HS-27A (cell line): ENCODE measurements at places on chromosomes 7 and 10.

DNA sequence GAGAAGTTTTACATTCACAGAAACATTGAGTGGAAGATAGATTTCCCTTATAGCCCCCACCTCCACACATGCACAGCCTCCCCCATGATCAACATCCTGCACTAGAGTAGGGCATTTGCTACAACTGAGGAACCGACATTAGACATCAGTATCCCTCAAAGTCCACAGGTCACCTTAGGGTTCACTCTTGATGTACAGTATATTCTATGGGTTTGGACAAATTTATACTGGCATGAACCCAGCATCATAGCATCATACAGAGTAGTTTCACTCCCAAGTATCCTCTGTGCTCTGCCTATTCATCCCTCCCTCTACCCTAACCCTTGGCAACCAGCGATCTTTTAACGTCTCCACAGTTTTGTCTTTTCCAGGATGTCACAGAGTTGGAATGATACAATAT, 64.4 kb downstream of the VSTM4 start:
- DNase-seq: no peak

DNA sequence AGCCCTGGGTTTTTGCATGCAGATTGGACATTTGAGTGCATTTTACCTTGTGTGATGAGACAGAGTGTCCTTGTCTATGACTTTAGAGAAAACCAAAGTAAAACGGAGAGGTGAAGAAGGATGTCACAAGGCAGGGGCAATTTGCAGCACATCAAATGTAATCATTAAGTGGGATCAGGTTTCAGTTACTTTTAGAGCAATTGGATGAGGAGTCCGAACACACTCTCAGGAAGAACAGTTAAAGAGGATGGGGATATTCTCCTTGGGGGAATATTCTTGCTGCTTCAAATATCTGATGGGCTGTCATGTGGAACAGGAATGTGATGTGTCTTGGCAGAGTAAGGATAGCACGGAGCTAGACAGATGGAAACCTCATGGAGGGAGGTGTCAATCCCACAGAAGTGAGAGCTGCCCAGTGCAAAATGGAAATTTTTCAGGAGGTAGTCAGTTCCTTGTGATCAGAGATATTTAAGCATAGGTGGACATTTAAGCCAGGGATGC, 757 bp downstream of the RAB19 start:
- DNase-seq: no peak

DNA sequence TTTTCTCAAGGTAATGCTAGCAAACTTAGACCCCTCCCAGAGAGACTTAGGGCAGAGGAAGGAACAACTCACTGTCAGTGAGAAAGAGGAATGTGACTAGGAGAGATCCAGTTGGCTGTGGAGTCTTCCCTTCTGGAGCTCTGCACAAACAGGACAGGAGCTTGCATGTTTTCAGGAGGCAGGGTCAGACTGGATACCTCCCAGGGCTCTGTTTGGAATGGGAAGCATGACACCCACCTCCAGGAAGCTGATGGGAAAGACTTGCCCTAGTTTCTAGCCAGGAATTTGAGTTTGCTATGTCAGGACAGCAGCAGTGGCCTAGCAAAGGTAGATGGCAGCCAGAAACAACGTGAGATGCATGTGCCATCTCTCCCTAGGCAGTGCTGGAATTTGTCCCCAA, 40.6 kb downstream of the GHRHR start:
- no peak for DNase-seq

GRCh38 chr10:118239236-118239630, 102.9 kb downstream of the FAM204A start:
- DNase-seq: no peak

DNA sequence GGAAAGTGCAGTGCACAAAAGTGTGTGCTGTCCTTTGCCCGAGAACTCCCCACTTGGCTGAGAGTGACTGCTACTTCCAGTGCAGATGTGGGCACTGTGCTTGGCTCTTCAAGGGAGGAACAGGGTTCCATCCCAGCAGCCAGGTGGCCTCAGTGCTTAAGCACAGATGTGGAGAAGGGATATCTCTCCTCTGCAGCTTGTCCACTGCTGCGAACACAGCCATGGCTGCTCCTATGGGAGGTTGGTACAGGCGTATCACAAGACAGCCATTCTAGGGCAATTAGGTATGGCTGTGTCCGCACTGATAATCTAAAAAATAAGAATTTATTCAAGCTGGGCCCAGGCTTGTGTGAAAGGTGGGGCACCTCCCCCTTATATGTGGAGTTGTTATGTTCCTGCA, 66.6 kb downstream of the GLCCI1 start:
- DNase-seq: no peak

DNA sequence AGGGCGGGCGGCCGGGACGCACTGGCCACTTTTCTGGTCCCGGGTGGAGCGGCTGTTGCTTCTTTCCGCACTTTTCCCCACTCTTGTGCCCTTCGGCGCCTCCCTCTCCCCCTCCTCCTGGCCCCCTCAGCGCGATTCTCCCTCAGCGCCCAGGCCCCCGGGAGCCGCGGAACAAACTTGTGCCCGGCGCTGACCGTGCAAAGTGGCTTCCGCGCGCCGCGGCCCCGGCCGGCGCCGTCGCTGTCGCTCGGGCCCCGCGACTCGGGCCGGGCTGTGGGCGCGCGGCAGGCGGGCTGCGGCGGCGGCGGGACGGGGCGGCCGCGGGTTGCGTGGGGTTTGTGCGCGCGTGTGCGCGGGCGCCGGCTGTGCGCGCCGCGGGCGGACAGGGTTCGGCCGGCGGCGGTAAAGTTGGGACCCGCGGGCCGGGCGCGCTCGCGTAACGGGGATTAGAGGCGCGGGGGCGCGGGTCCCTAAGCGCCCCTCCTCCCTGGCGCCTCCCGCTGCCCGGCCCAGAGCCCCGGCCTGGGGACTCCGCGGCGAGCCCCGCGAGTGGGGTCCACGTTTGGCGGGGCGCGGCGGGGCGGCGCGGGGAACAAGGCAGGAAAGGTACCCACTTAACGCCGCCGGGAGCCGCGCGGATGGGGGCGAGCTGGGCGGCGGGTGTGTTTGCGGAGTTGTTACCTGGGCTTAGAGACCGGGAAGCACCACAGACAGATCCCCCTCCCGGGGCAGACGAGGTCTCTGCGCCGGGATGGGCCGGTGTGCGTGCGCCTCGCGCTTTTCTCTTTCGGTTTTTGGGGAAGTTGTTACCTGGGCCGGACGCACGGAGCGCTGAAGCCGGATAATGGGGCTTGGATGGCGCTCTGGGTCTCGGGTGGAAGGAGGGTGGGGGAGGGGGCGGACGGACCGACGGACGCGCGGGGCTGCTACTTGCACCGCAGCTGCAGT, 860 bp downstream of the ZEB1 start:
- DNase-seq: no peak

GRCh38 chr10:125700355-125700911, 17.5 kb upstream of the TEX36 start:
- DNase-seq: no peak

DNA sequence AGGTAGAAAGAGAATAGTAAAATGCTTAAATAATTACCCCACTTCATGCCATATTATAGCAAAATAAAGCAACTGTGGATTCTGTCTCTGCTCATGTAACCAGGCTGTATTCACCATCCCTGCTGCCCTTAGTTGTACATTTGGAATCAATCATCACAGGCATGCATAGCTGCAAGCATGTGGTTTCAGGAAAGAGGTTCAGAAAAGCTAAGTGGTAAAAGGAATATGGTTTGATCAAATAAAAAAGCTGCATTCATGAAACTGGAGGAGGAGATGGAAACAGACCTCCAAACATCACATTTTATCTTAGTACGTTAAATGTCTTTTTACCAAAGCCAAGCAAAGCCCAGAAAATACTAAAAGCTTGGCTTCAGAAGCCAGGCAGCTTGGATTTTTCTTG, 81.3 kb downstream of the ADAM22 start:
- no peak for DNase-seq

- no peak for DNase-seq
Measured at GRCh38 chr7:7773334-7774309, 55.2 kb upstream of the RPA3 start.

GRCh38 chr7:7990441-7990761, 21.8 kb downstream of the GLCCI1 start:
- no peak for DNase-seq

- DNase-seq: no peak
Measured at GRCh38 chr7:25083201-25083600, 41.9 kb downstream of the CYCS start.

- peak; percentile 36 for DNase-seq
Measured at GRCh38 chr7:73667344-73668102, at the start of gene VPS37D. TSS of gene VPS37D (plus strand) at chr7:73667831. CDS start at chr7:73667959, 128 bp downstream.

DNA sequence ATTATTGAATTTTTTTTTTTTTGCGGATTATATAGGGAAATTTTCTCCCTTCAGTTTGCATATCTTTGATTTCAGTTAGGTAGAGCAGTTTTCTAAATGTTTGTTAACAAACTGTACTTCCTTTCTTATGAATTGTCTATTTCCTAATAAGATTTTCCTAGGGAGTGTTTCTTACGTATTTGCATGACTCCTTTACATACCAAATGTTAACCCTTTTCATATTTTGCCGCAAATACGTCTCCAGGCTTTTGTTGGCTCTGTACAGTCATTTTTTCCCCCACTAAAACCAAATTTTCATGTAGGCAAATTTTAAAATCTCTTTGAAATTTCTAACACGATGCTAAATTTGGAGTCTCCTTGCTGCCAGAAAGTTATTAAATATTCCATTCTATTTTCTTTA, 1.9 kb upstream of the FRAT2 start:
- no peak for DNase-seq

GRCh38 chr7:4566714-4567113, 115.4 kb upstream of the FOXK1 start:
- no peak for DNase-seq

DNA sequence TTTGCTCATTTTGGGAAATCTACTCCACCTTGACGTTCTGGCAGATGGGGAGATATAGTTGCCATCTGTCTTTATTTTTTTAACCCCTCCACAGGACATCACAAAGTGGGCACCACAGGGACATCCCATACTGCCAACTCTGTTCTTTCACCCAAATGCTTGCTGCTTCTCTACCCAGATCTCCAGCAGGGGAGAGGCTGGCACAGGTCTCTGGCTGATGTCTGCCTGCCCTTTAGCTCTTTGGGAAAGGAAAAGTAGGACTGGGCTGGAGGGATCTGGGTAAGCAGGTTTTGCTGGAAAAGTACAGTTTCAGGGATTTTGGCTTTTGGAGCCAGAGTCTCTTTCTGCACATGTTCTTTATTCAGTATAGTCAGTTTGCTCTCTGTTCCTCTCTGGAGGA, 156.7 kb downstream of the ANLN start:
- no peak for DNase-seq

- DNase-seq: no peak
Measured at GRCh38 chr7:39355664-39356063, 210.5 kb upstream of the YAE1 start.

DNA sequence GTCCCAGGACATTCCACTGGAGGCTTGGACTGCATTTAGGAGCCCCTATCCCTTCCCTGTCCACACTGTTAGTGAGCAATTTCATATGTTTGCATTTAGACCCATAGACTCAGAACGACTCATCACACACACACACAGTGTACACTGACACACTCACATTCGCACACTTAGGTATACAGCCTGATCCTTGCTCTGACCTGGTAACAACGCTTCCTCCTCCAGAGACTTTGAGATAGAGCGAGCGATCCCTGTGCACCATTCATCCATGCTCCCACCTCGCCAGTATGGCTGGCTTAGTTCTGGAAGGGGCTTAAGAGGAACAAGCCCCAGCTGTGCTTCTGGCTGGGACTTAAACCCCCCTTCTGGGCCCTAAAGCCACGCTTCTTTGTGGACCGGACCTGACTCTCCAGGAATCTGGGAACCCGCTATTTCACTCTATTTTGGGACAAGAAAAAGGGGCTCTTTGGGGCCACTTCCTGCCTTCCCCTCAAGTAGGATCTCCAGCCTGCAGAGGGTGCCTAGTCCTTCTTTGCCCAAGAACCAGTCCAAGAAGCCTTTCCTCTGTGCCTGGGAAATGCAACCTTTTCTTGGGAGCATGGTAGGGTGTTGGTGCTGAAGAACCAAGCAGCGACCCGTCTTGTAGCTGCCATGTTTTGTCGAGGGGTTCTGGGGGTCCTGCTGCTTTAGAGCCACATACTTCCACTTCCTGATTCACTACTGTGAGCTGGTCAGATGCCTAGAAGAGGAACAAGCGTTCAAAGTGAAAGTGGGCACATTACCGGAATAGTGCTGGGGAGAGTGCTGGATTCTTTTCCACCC, 1.1 kb upstream of the HOXA13 start:
- DNase-seq: no peak

DNA sequence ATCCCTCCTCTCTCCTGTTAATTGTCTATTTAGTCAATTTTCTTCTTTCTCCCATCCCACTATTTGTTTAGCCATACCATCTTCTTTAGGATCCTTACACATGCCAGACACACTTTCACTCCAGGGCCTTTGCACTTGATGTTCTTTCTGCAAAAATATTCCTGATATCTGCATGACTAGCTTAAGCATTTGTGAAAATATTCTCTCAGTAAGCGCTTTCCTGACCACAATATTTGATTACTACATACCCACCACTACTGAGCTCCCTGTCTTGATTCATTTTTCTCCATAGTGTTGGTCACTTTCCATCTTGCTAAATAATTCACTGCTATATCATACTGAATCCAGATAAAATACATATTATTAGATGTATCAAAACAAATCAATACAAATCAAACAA, 75.1 kb downstream of the SEMA3D start:
- no peak for DNase-seq

DNA sequence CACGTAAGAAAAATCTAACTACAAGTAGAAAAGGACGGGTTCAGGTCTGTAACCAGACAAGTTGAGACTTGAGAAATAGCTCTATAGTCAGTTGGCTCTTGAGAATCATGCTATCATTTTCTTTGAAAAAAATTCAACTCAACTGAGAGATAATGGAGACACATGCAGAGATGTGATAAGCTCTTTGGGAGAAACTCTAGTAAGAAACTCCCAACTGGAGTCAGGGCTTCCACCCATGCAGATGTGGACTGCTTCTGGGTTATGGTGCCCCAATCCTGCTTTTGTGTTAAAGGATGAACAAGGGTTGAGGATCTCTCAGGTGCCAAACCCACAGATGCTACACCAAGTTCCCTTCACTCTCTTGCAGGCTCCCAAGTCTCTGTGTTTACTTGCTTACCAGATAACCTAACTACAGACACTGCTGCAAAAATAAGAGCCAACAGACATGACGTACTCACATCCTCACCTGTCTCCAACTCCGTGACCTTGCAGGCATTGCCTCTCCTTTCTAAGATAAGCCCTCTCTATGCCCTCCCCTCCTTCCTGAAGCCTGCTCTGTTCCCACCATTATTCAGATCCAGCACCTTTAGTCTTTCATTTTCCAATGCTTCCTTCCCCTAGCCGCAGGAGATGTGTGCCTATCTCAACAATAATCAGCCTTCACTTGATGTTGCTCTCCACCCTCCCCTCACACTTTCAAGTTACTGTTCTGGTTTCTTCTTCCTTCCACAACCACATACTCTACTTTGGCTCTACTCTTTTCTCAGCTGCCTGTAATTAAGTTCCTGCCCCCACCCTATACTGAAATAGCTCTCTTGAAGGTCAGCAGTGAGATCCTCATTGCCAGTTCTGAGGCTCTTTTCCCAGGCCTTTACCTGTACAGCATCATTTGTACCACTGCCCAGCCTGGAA, 130.0 kb downstream of the ICA1 start:
- DNase-seq: no peak

GRCh38 chr7:43119371-43120075, 7.1 kb downstream of the HECW1 start:
- DNase-seq: peak; percentile 35

GRCh38 chr10:133324198-133324792, 12.4 kb downstream of the CALY start:
- no peak for DNase-seq
